ENCODE measurements at places on chromosomes 4 and X.

DNA sequence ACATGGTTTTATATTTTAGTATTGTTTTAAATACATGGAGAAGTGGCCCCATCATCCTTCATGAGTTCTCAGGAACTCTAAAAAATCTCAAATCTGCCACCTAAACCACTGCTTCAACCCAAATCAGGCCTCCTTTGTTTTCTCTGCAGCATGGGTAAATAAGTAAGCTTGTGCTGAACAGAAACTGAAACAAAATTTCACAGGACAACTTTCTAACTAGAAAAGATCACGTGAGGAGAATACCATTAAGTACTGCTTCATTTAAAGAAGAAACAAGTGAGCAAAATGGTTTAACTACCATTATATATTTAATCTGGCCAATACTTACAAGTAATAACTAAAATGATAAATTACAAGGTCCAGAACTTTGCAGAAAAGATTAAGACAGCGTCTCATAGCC is 2.5 kb downstream of the ARAP2 start:
- DNase-seq = no peak

GRCh38 chrX:434946-435345 is 48.2 kb upstream of the PPP2R3B start:
- no peak for DNase-seq

GRCh38 chrX:72142794-72143608 is 11.3 kb upstream of the RTL5 start:
- DNase-seq = no peak

DNA sequence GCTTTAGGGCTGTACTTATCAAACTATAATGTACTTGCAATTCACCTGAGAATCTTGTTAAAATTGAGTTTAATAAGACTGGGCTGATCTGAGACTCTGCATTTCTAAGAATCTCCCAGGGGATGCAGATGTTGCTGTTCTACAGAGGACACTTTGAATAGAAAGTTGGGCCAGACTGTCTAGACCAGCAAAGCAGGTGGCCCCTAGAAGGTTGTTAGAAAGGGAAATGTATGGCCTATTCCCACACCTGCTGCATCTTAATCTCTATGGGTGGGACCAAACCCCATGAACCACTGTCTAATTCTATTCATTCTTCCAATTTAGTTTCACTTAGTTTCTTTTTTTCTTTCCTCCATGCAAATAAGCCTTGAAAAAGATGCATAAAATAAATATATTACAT is 413.2 kb upstream of the TECRL start:
- DNase-seq = no peak

GRCh38 chr4:169418846-169419245 is 148.1 kb upstream of the SH3RF1 start:
- no peak for DNase-seq

DNA sequence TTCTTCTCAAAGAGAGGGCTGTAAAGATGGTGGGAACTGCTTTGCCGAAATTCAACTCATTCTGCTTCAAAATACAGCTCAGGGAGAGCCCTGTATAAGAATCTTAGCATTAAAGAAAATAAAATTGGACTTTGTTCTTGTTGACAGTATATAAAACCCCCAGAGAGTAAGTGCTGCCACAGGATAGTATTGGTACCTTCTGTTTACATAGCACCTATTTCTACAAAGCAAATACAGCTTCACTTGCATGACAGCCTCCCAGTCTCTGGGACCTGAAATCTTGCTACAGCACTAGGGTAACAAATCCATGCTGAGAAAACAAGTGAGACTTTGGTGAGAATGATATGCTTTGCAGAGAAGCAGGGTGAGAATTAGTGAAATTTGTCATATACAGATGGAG is 428.6 kb downstream of the ADGRL3 start:
- DNase-seq = no peak

DNA sequence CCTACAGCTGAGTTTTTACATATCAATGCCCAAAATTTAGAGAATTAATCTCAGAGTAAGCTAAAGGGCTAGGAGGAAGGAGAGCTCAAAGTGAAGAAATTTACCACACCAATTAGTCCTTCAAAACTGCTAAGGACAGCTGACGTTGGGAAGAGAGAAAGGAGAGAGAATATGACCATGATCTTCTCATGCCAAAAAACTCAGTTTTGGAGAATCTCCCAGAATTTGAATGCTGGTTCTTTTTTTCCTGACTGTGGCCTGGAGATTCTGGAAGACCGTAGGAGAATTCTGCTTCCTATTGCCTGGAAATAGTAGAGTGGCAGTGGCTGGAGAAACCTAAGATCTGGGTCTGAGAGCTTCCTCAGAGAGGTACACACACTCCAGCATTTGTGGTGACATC is 834.4 kb upstream of the SLIT2 start:
- DNase-seq = no peak

GRCh38 chr4:95409127-95409526 is 139.6 kb downstream of the UNC5C start:
- DNase-seq = no peak

GRCh38 chrX:149871940-149872339 is 9.0 kb upstream of the MAGEA8 start:
- DNase-seq = peak; percentile 1
